C1 segment of cervical spinal cord (tissue), 14 donors: ENCODE measurements at places on chromosomes 13 and 19.

- no peak for DNase-seq
Measured at GRCh38 chr19:45976178-45976577, 2.5 kb upstream of the NOVA2 start.

DNA sequence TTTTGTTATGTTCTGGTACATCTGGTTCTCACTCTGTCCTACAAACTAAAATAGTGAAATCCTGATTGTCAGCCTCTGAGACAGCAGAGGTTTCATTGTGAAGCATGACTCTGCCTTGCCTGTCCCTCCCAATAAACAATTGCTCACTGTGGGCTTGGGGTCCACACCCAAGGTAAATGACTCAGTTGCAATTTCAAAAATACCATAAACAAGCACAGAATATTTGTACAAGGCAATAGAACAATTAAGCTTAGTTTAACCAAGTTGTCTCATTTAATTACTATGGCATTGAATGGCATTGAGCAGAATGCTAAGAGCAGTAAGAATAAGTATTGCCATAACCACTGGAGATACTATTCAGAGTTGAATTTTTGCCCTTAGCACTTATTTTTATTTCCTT, 353.6 kb downstream of the SPRY2 start:
- DNase-seq = no peak

- DNase-seq = peak; percentile 99
Measured at GRCh38 chr19:49876422-49877019, 634 bp downstream of the AKT1S1 start.

DNA sequence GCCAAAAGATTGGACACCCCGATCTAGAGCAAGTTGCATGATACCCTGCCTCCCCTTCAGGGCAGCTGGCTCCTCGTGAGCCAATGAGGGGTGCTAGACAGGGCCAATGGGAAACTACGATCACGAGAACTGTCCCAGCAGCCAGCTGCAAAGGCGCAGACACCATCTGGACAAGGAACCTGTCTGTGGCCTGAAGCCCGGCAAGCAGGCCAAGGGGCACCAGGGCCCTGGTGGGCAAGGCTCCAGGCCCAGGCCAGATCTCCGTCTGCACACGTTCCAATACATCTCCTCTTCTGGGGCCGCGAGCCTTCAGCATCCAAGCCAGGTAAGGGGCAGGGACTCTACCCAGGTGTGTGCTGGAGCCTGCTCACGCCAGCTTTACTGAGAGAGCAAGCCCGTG, 20.2 kb downstream of the MED26 start:
- no peak for DNase-seq

- DNase-seq = no peak
Measured at GRCh38 chr19:15866636-15867035, 31.2 kb downstream of the CYP4F2 start.

DNA sequence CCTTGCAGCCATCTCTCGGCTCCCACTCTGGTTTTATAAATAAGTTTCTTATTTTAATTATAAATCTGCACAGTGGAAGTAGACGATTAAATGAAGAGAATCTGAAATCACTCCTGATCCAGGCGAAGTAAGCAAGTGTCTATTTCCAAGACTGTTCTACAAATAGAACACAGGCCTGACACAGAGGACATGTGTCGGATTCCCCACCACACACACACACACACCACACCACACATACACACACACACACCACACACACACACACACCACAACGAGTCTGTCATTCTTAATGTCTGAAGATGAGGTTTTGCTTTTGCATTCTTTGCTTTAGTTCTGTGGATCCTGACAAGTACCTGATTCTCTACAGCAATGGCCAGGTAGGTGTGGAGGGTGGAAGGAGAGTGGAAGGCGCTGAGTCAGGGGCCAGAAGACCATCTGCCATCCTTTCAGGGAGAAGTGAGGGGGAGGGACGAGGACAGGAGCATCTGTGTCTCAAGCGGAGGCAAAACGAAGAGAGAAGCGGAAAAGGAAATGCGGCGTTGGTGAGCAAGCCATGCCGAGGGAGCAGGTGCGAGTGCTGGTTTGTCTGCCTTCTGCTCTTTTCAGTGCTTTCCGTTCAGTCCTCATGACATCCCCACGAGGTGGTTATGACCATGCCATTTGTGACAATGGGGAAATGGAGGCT, 110.2 kb downstream of the TEX26 start:
- no peak for DNase-seq

DNA sequence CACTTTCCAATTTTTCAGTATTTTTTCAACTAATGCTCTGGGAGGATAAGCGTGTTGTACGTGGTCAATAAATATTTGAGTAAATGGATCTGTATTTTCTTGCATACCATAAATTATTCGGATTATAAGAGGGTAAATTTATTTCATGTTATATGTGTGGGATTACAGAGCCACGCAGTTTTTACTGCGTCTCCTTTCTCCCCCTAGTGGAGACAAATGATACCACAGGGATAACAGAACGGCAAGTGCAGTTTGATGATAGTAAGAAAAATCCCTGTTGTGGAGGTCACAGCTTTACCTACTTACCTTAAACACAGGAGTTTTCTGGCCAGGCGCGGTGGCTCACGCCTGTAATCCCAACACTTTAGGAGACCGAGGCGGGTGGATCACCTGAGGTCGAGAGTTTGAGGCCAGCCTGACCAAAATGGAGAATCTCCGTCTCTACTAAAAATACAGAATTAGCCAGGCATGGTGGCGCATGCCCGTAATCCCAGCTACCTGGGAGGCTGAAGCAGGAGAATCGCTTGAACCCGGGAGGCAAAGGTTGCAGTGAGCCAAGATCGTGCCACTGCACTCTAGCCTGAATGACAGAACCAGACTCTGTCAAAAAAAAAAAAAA, 16.8 kb downstream of the MBD3L2B start:
- DNase-seq = no peak

- no peak for DNase-seq
Measured at GRCh38 chr13:21069561-21070004, 8.2 kb upstream of the LATS2 start.

GRCh38 chr13:72109863-72110262, 242.9 kb upstream of the DACH1 start:
- no peak for DNase-seq

DNA sequence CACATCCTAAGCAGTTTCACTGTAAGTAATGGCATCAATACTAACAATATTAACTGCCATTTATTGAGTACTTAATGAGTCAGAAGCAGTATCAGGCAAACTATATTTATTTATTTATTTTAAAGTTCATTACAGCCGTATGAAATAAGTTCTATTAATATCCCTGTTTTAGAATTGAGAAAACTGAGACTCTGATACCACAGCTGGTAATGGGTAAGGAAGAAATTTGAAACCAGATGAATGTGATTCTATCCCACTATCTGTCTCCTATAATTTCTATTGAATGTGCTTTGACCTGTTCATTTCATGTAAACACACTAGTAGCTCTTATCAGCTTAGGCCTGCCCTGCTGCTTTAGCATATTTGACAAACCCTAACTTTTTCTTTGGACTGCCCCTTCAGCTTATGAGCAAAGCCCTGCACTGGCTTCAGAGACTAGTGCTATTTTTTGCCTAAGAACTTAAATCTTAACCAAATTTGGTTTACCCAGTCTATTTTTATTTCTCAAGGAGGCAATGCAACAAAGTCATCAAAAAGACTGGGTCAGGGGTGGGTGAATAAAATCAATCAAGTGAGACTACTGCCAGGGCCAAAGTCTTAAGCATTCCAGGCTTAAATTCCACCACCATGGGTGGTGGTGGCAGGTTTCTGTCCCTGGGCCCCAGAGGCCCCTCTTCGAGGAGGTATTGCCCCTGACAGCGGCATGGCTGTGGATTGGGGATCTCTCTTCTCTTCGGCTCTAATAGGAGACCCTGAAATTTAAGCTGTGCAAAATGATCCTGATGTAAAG, 143.4 kb downstream of the DLEU7 start:
- DNase-seq = no peak

- no peak for DNase-seq
Measured at GRCh38 chr13:40158218-40158617, 502.8 kb downstream of the COG6 start.

GRCh38 chr13:48660361-48661076, 6.8 kb downstream of the CYSLTR2 start:
- DNase-seq = no peak

- DNase-seq = no peak
Measured at GRCh38 chr19:8253678-8254077, 44.5 kb downstream of the CERS4 start.

GRCh38 chr19:307793-308420, 16.7 kb upstream of the PLPP2 start:
- DNase-seq = no peak

- DNase-seq = peak; percentile 50
Measured at GRCh38 chr19:16067205-16067938, 8.9 kb upstream of the TPM4 start.

GRCh38 chr19:58586133-58586765, 13.1 kb upstream of the MZF1 start:
- no peak for DNase-seq

DNA sequence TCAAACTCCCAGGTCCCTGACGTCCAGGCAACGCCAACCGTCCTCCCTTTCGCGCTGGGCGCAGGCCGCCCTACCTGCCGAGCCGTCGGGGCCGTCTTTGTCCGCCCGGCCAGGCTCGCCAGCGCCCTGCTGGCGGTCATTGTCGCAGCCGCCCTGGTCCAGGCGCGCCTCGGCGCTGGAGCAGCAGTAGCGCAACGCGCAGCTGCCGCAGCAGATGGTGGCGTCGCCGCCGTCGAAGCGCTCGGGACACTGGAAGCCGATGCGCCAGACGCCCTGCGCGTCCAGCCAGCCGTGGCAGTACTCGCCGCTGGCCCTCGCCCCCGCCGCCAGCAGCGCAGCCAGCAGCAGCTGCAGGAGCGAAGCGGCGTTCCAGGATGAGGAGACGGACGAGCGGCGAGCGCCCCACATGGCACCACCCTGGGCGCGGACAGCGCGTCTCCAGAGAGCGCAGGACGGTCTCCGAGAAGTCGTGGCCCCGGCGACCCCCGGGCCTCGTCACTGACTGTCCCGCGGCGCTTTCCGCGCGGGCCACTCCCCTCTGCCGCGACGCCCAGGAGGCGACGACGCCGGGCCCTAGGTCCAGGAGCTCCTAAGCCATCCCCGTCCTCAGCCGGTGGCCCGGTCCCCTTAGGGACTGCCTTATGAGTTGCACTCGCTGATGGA, 1.1 kb downstream of the SHISA2 start:
- no peak for DNase-seq

DNA sequence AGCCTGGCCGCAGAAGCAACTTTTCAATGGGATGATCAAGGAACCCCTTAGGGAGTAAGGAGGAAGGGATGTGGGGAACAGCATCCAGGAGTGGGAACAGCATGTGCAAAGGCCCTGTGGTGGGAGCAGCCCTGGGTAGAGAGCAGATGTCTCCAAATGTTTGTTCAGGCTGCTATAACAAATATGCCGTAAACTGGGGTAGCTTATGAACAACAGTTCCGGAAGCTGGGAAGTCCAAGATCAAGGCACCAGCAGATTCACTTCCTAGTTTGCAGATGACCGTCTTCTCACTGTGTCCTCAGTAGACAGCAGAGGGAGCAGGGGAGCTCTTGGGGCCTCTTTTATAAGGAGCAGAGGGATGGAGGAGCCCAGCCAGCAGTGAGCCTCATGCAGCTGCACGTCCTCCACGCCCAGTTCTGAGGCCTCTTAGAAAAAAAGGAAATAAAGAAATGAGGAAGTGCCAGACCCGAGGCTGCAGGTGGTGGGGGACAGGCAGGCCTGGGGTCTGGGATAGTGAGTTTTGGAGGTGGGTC, 4.2 kb upstream of the LRRC25 start:
- DNase-seq = no peak

- no peak for DNase-seq
Measured at GRCh38 chr19:49855676-49856573, 5.0 kb downstream of the PTOV1 start.

DNA sequence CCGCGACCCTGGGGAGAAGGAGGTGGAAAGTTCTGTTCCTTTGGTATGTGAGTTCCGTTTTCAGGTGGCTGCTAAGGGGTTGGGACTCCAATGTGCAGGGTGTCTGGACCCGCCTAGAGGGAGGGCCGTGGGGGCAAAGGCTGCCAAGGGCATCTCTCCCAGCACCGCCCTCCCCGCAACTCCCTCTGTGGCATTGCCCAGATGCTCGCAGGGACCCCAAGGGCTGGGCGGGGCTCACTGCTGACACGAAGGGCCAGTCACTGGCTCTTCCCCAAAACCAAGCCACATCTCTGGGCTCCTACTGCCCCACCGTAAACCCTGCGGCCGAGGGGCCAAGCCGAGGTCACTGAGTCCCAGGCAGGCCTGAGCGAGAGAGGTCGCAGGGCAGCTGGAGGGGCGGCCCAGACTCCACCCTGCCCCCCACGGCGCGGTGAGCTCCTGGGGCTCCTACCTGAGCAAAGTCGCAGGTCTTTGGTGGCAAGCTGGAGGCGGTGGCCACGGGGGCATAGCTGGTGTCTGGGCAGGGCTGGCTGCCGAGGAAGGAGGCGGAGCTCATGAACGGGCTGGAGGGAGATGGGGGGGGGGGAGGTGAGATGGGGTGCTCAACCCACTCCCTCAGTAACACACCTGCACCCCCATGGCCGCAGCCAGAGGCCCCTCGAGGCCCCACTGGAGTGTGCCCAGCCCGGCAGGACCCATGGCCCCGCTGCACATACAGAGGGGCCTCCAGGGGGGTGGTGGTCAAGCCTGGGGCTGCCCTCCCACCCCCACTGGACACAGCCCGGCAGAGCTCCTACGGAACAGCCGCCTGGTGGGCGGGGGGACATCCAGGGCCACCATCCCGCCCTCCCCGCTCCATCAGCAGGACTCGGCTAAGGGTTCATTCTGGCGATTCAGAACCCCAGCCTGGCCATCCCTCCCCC, 26.9 kb downstream of the SBNO2 start:
- DNase-seq = no peak

DNA sequence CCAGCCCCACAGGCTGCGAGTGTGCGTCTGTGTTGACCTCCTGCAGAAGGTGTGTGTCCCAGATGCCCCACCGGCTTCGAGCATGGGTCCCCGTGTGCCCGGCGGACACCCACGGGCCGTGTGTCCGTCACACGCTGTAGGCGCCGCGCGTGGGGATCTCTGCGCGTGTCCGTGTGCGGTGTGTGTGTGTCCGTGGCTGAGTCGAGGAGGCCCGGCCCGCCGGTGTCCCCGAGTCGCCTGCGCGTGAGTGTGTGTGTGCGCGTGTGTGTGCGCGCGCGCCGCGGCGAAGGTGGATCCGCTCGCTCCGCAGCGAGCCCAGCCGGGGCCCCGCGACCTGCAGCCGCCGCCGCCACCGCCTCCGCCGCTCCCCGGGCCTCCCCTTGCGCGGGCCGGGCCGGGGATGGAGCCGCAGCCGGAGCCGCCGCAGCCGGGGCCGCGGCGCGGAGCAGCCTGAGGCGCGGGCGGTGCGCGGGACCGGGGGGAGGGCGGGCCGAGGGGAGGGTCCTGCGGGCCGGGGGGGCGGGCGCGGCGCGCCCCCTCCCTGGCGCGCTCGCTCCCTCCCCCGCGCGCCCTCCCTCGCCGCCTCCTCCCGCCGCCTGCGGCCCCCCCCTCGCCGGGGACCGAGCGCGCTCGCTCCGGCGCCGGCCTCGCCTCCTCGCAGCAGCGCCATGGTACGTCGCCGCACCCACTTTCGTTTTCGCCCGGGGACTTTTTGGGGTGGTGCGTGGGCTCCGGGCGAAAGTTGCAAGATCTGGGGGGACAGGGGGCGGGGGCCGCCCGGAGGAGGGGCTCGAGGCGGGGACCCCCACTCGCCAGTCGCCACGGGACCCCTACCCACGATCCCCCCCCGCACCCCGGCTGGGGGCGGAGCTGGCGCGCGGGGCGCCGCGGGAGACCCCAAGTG, 7.1 kb upstream of the NFIC start:
- DNase-seq = peak; percentile 51
